GM12865 (cell line): ENCODE measurements at places on chromosomes 12 and 14.

GRCh38 chr12:60269611-60270269, 673.9 kb downstream of the SLC16A7 start:
- no peak for DNase-seq

DNA sequence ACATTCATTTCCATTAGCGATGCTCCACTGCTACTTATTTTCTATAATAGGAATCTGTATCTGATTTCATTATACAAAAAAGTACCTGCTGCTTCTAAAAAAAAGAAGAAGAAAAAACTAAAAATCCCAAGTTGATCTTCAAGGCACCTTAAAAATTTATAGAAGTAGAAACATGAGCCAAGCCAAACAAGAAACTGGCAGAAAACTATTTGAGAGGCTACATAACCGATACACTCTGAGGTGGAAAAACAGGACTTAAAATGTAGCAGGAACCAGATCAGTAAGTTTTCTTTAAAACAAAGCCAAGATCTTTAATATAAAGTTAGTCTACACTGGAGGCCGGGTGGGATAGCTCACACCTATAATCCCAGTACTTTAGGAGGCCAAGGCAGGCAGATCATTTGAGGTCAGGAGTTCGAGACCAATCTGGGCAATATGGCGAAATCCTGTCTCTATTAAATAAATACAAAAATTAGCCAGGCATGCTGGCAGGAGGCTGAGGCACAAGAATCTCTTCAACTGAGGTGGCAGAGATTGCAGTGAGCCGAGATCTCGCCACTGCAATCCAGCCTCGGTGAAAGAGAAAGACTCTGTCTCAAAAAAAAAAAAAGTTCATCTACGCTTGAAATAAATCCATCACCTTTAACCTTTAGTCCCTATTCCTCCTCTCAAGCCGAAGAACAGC, 278.6 kb downstream of the MED13L start:
- no peak for DNase-seq

GRCh38 chr12:128269181-128269591, 2.2 kb downstream of the TMEM132C start:
- no peak for DNase-seq

GRCh38 chr14:69573831-69574262, 824 bp downstream of the CCDC177 start:
- DNase-seq = no peak

- DNase-seq = no peak
Measured at GRCh38 chr12:68425998-68426397, 93.8 kb upstream of the MDM1 start.

- DNase-seq = peak; percentile 94
Measured at GRCh38 chr12:128820723-128821432, 2.9 kb downstream of the SLC15A4 start.
